Endothelial cell of umbilical vein (primary cell): ENCODE measurements at places on chromosomes 5 and 9. TPM values are rescaled to one million over a fixed set of nuclear protein-coding genes. Genes with fewer than 3 reads are reported as not detected.

DNA sequence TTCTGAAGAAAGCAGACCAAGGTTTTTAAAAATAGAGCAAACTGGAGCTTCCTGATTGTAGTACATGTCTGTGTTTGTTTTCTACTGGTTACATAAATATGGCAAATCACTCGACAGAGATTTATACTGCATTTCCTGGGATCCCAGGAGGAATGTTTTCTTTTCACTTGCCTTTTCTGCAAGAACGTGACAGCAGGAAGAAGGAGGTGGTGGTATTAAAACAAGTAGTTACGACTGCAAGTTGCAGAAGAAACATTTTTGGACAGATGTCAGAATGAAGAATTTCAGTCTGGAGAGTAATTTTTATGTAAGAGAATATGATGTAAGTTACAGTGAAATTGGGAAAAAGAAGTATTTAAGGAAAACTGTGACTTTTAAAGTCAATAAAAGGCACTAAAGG, 253.7 kb upstream of the NFIL3 start:
- no peaks in the 10 kb centered on the region for H3K36me3 ChIP-seq
- H3K27me3 ChIP-seq = no peaks in the 10 kb centered on the region
- H3K27ac ChIP-seq = no peak overlapping the region
- no peaks in the 10 kb centered on the region for H3K4me1 ChIP-seq

DNA sequence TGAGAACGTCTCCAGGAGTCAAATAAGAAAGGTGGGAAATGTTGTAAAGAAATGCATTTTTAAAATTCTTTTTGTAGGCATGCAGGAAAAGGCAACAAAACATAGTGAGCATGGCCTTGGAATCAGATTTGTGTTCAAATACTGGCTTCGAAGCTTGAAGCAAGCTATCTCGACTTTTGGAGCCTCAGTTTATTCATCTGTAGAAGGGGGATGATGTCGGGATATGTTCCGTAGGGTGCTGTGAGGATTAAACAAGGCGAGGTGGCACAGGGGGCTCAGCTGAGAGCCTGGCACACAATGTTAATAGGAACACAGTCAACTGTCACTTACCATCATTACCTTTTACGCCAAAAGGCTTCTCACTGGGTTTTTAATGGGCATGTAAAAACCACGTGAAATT, 4.8 kb downstream of the ADAMTS2 start:
- H3K27ac ChIP-seq = no peak overlapping the region
- no peak overlapping the region for H3K4me3 ChIP-seq

SLC26A2 gene
- 16.5 and 16.8 TPM in 2 replicates for total RNA-seq

SLCO6A1 gene
- total RNA-seq = not detected in 2 replicates

IFNW1 gene
- total RNA-seq = not detected in 2 replicates

CXCL14 gene
- not detected in 2 replicates for total RNA-seq

LCN12 gene
- total RNA-seq = 0.35 TPM in 1 of 2 replicates, not detected in the other

GRCh38 chr5:128284236-128284635, 200.7 kb downstream of the SLC12A2 start:
- no peaks in the 10 kb centered on the region for H3K27me3 ChIP-seq
- H3K27ac ChIP-seq = no peak overlapping the region
- H3K36me3 ChIP-seq = no peaks in the 10 kb centered on the region
- no peaks in the 10 kb centered on the region for H3K4me1 ChIP-seq
- H3K4me3 ChIP-seq = no peak overlapping the region

DNA sequence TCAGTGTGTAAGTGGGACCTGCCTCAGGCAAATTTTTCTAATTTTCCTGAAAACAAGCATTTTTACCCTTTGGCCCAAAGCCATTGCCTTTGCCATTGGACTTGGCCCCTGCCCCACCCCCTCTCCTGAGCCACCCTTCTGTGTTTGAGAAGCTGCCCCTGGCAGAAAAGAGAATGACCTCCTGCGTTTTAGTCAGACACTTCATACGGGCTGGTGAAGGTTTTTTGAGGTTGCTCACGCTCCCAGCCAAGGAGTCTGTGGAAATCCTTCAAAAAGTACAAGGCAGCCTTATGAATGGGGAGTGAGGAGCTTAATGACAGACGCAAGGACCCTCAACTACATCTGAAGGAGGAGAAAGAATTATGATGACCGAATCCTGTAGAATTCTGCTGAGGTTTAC, 308.9 kb downstream of the SLIT3 start:
- no peak for DNase-seq
- no peaks in the 10 kb centered on the region for H3K36me3 ChIP-seq

- peaks cover 31% of the 10 kb centered on the region for H3K4me1 ChIP-seq
- DNase-seq = peak; percentile 83
- no peak overlapping the region for H3K4me3 ChIP-seq
- H3K27me3 ChIP-seq = no peaks in the 10 kb centered on the region
- no peak overlapping the region for H3K27ac ChIP-seq
Measured at GRCh38 chr9:13898957-13899356, 415.0 kb downstream of the NFIB start.

DNA sequence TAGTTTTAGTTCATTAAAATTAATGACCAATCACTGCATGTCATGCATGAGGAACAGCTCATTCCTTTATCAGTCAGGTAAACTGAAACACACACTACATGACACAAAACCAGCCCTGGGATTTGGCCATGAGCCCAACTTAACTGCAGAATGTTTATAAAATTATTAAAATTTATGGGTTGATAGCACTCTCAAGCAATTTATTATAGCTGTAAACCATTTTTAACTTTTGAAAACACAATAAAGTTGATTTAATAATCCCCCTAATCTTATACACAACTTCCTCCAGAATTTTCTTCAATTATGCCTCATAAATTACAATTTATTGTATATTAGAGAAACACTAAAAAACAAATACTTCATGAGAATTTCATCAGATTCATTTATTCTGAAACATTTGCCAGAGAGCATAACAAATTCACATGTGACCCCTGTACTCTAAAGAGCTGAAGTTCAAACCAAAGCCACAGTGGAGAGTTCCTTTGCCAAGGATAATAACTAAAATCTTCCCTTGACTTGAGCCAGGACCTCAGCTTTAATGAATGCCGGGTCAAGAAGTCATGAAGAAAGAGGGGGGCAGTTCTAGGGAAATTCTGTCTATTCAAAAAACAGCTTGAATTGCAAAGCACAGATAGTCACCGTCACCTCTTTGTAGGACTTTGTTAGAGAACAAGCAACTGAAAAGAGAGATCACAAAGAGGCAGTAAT, 763.7 kb upstream of the GRAMD2B start:
- no peaks in the 10 kb centered on the region for H3K27me3 ChIP-seq
- no peaks in the 10 kb centered on the region for H3K36me3 ChIP-seq
- no peak overlapping the region for H3K4me3 ChIP-seq
- peak; percentile 79 for DNase-seq
- peaks cover 22% of the 10 kb centered on the region for H3K4me1 ChIP-seq

ITK gene
- not detected in 2 replicates for total RNA-seq

GRCh38 chr9:7130266-7130820, 372.6 kb downstream of the KDM4C start:
- H3K36me3 ChIP-seq = no peaks in the 10 kb centered on the region
- no peaks in the 10 kb centered on the region for H3K27me3 ChIP-seq
- DNase-seq = peak; percentile 17
- peaks cover 3% of the 10 kb centered on the region for H3K4me1 ChIP-seq
- H3K4me3 ChIP-seq = no peak overlapping the region

DNA sequence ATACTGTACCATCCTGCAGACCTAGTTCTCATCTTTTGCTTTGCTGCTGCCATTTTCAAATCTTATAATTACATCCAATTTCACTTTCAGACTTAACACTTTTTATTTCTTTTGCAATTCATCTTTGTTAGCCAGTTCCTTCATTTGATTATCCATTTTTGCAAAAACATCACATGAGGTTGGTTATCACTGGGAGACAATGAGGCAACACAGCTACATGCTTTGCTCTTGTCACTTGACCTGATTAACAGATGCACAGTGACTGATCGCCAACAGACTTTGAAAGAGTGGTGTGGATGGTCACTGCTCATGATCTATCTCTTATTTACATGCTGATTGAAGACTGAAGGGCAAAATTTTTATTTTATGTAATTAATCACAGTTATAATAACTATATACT, 17.0 kb upstream of the RNF20 start:
- no peak overlapping the region for H3K4me3 ChIP-seq
- no peaks in the 10 kb centered on the region for H3K36me3 ChIP-seq
- no peaks in the 10 kb centered on the region for H3K27me3 ChIP-seq
- H3K27ac ChIP-seq = no peak overlapping the region
